ENCODE measurements at places on chromosomes 7 and 10. TPM values are rescaled to one million over a fixed set of nuclear protein-coding genes. Genes with fewer than 3 reads are reported as not detected.

The IQUB gene
- not detected for total RNA-seq

The CLCN1 gene
- 0.11 TPM for total RNA-seq

The TBX20 gene
- not detected for total RNA-seq

The MTPN gene
- total RNA-seq = 143 TPM

The ITPRID1 gene
- not detected for total RNA-seq

The TLL2 gene
- 0.09 TPM for total RNA-seq

The DBNL gene
- 144 TPM for total RNA-seq

The VWA2 gene
- total RNA-seq = not detected

The TCAF2 gene
- total RNA-seq = 18.0 TPM

The TAX1BP1 gene
- 82.1 TPM for total RNA-seq

The SFRP4 gene
- total RNA-seq = not detected

The MCM10 gene
- total RNA-seq = 71.3 TPM

The LZTS2 gene
- 11.5 TPM for total RNA-seq

The SDK1 gene
- 0.04 TPM for total RNA-seq

The ANXA8L1 gene
- total RNA-seq = not detected

The SP4 gene
- 22.2 TPM for total RNA-seq

The DNAJC12 gene
- 12.9 TPM for total RNA-seq

The CTAGE15 gene
- not detected for total RNA-seq

The SLC18A2 gene
- total RNA-seq = 0.07 TPM

The C10orf67 gene
- total RNA-seq = not detected

The CFAP69 gene
- 0.53 TPM for total RNA-seq

The CARD11 gene
- 68.4 TPM for total RNA-seq

The UCN3 gene
- not detected for total RNA-seq

The TCF7L2 gene
- 0.89 TPM for total RNA-seq

The MYOZ1 gene
- not detected for total RNA-seq

The C10orf143 gene
- total RNA-seq = 6.7 TPM

The NAT16 gene
- not detected for total RNA-seq

The DOCK4 gene
- 1.2 TPM for total RNA-seq

The ECHDC3 gene
- 0.71 TPM for total RNA-seq

The AKR1C3 gene
- 0.75 TPM for total RNA-seq

The CALCR gene
- total RNA-seq = not detected

The GLI3 gene
- total RNA-seq = 0.44 TPM

The ADAM8 gene
- total RNA-seq = 70.0 TPM

The VPS26A gene
- total RNA-seq = 46.7 TPM

The CHST3 gene
- total RNA-seq = 0.07 TPM

The ADCYAP1R1 gene
- total RNA-seq = not detected

The CNPY1 gene
- not detected for total RNA-seq

The INMT gene
- total RNA-seq = not detected

The SLC13A1 gene
- total RNA-seq = not detected

The VWDE gene
- total RNA-seq = 0.71 TPM

The HSPA12A gene
- 0.07 TPM for total RNA-seq

The FXYD4 gene
- not detected for total RNA-seq

The VIPR2 gene
- total RNA-seq = 0.31 TPM

The UNCX gene
- total RNA-seq = not detected

The RAB19 gene
- 10.4 TPM for total RNA-seq

The OR9A2 gene
- total RNA-seq = not detected
